Stimulated activated CD8-positive, alpha-beta memory T cell treated with anti-CD3 and anti-CD28 coated beads, Interleukin-2, amount 100 ng/mL, for 1 hour (primary cell): ENCODE measurements at places on chromosomes 12 and 14.

- DNase-seq: no peak
Measured at GRCh38 chr14:75495399-75495798, 26.9 kb upstream of the BATF start.

DNA sequence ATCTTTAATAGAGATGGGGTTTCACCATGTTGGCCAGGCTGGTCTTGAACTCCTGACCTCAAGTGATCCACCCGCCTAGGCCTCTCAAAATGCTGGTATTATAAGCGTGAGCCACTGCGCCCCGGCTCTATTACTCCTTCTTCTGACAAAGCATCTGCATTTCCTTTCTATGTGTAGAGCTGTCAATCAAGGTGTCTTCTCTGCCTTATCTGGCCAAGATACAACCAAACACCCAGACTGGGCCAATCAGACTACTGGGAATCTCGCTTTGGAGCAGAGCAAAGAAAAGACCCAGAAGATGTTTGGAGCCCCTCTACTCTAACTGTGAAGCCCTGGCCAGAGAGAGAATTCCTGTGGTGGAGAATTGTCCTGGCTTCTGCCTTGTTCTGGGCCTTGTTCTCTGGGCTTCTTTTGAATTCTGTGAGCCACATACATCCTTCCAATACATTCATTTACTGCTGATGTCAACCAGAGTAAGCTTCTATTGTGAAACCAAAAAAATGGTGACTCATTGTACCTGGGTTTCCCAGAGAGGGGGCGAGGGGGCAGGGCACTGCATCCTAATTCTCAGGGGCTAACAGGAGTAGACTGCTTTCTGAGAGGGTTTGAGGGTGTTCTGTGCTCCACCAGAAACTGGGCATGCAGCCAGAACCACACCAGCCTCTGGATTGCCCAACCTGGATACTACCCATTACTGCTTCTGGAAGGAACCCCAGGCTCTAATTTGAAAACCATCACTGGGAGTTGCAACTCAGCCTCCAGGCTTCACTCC is 18.8 kb upstream of the FLVCR2 start:
- no peak for DNase-seq

DNA sequence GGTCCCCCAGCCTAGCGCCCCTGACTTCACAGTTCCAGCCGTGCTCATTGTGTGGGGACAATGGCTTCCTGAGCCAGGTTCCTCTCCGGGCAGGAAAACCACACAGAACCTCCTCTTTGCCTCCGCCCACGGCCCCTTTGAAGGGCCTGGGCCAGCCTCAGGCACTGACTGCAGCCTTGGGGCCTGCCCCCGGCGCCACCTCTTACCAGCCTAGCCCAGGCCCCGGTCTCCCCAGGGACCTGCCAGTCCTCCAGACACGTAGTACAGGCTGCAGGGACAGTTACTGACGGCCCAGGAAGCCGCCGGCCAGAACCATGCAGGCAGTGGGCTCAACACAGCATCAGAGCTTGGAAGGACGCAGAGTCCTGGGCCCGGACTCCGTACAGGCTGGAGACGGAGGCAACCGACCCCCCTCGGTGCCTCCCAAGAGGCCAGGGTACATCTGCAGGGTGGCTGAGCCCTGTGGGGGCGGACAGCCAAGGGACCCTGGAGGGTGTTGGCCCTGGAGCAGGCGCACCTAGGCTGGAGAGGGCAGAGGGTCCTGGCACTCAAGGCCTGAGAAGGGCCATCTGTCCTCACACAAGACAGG is 20.9 kb upstream of the NUDT14 start:
- no peak for DNase-seq

- DNase-seq: peak; percentile 43
Measured at GRCh38 chr14:100640471-100641273, 53.5 kb upstream of the BEGAIN start.

DNA sequence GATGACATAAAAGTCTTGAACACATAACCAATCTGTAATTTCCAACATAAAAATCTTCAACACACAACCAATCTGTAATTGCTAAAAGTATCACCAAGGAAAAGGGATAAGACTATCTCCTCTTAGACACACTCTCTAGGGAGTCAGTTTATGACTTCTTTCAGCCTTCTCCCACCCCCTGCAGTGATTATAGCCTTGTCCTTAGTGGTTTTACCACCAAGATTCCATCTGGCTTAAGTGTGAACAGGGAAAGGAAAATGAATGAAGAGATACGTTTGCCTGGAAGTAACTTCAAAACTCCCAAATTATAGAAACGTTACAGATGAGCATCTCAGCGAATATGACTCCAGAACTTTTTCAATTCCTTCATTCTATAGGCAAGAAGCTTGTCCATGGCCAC is 136.2 kb upstream of the RASSF8 start:
- DNase-seq: no peak

- no peak for DNase-seq
Measured at GRCh38 chr14:92619671-92620456, 106.3 kb downstream of the RIN3 start.

GRCh38 chr14:71343724-71344123 is 436.5 kb downstream of the PCNX1 start:
- no peak for DNase-seq

DNA sequence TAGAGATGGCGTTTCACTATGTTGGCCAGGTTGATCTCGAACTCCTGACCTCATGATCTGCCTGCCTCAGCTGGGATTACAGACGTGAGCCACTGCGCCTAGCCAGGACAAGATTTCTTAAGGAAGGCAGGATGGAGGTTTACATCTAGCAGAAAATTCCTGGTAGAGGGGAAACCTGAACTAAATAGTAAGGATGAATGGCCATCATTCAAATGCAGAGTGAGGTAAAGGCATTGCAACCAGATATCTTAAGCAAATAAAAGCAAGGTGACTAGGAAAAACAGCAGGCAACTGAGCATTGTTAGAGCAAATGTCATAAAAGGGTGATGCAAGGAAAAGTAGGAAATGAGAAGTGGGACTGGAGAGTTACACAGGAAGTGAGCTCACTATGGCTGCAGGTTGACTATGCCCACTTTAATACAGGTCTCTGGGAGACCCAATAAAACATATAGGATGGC is 133.0 kb downstream of the SOX5 start:
- DNase-seq: no peak

DNA sequence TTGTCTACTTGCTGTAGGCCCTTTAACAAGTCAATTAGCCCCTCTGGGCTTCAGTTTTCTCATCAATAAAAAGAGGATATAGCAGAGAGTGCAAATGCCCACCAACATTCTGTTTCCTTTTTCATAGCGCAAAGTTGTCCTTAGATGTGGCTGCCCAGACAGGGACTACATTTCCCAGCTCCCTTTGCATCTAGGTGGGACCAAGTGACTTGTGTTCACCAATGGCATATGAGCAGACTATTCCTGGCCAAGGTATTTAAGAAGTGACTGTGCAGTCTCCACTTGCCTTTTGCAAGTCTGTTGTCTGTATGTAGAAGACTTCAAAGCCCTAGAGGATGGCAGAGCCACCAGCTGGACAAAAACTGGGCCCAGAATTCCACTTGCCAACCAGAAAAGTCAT is 59.7 kb downstream of the DAO start:
- DNase-seq: no peak

- DNase-seq: no peak
Measured at GRCh38 chr12:24379861-24380521, 430.5 kb upstream of the SOX5 start.

GRCh38 chr12:82789674-82790073 is 103.0 kb downstream of the TMTC2 start:
- no peak for DNase-seq

GRCh38 chr12:102740141-102740955 is 176.7 kb downstream of the PAH start:
- no peak for DNase-seq

- DNase-seq: no peak
Measured at GRCh38 chr14:23380976-23381375, 4.1 kb downstream of the CMTM5 start.

GRCh38 chr12:32197421-32197820 is 90.8 kb downstream of the BICD1 start:
- DNase-seq: no peak

DNA sequence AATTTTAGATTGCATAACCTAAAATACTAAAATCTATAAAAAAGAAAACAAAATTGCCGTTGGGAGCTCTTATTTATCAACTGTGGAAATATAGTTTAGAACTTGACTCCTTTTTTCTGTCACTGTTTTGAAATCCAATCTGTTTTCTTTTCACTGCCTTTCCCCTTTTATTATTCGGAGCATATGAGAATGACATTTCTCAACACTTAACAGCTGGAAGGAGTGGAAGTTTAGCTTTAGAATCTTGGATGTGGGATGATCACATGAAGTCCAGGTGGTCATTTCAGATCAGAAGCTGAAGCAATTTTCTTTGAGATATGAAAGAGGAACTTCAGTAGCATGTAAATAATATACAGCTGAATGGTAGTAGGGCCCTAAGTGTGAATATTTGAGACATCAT is 16.7 kb downstream of the TRHDE start:
- DNase-seq: no peak

GRCh38 chr12:85309125-85309566 is 29.1 kb downstream of the ALX1 start:
- DNase-seq: no peak

DNA sequence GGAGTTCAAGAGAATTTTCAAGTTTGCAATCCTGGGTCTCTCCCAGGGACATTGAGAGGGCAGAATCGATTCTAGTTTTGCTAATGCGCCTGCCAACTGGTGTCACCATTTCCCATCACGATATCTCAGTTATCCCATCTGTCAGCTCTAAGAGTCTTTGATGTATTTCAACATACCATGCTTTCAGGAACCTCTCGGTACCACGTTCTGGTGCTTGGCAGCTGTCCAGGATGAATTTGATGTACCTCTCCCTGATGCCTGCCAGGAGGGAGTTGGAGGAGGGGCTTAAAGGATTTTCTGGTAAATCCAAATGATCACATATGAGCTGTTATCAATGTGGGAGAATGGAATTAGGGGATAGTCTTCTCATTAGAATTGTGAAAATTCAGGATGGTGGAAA is 332.5 kb downstream of the RGS6 start:
- no peak for DNase-seq

GRCh38 chr12:42785944-42786343 is 196.4 kb upstream of the PRICKLE1 start:
- no peak for DNase-seq

DNA sequence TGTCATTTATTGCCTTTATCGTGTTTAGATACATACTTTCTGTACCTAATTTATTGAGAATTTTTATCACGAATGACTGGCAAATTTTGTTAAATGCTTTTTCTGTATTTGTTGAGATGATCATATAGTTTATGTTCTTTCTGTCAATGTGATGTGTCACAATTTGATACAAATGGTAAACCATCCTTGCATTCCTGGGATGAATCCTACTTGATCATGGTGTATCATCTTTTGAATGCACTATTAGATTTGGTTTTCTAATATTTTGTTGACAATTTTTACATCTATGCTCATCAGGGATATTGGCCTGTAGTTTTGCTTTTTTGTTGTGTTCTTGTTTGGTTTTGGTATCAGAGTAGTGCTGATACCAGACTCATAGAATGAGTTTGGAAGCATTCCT is 185.1 kb downstream of the NUBPL start:
- DNase-seq: no peak

GRCh38 chr14:99772371-99773283 is 20.6 kb upstream of the EML1 start:
- DNase-seq: no peak

GRCh38 chr14:83419420-83419819 is 1885.8 kb upstream of the SEL1L start:
- no peak for DNase-seq

DNA sequence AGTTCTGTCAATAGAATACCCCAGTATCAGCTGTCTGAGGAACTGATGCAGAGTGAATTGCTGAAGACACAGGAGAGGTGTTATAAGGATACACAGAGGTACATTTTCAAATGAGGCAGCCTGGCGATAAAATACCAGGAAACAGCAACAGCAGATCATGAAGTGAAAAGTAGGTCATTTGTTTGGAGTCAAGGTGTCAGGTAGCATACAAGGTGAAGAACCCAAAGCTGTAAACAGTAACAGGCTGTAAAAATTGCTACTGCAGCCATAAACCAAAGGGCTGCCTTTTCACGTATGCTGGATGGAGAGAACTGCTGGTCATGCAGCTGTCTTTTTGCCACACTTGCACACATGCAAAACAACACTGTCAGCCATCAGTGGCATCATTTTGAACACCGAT is 9.3 kb upstream of the TWF1 start:
- DNase-seq: no peak

GRCh38 chr12:77339610-77340009 is 274.2 kb upstream of the E2F7 start:
- DNase-seq: no peak

DNA sequence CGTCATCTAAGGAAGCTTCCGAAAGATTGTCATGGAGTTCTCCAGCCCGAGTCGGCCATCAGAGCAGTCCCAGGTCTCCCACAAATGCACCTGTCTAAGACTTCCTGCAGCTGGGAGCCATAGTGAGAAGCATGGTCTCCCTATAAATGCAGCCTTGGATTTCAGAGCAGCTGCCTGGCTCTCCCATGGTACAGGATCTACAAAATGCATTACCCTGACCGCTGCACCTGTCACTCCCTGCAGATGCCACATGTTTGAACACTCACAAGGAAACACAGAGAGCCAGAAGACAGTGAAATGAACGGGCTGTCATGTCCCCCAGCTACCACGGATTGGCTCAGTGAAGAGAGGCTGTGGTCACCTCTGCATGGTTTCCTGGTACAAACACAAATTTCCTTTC is 702.7 kb downstream of the MED13L start:
- DNase-seq: no peak

DNA sequence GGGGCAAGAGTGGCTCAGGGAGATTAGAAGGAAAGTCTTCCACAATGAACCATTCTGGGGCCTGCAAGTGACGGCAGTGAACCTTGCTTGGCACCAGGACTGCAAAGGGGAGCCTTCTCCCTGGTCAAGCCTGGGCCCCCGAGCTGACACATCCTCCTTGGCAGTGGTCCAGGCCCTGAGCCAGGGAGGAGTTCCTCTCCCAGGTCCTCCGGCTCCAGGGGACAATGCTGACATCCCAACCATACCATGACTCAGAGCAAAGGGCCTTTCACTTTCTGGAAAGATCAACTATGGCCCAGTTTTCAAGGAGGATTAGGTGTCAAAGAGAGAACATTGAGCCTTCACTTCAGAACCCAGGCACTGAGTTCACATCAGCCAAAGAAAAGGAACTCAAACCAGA is 756.5 kb upstream of the TBX3 start:
- DNase-seq: no peak

DNA sequence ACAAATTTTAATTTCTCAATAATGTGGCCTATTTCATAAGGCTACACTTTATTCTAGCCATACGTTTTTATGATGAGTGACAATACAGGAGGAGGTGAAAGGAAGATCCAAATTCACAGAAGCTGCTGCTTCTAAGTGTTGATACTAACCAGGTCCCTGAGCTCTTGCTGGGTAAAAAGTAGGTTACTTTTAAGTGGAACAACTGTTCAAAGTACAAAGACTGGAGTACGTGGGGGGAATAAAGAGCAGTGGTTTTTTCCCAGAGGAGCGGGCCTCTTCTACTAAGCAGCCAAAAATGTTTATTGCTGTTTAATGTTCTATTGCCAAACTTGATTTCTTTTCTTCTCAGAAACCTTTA is 301.8 kb downstream of the AEBP2 start:
- DNase-seq: no peak

DNA sequence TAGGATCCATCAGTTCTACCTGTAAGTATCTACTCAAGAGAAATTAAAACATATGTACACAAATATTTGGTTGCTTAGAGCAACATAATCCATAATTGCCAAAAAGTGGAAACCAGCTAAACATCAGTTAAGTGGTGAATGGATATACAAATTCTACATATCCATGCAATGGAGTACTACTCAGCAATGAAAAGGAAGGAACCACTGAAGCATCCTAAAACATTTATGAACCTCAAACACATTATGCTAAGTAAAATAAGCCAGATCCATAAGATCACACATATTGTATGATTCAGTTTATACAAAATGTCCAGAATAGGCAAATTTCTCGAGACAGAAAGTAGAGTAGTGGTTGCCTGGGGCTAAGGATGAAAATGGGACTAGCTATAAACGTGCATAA is 8.4 kb upstream of the ARHGAP5 start:
- no peak for DNase-seq
